AG08395 (cell line): ENCODE measurements at places on chromosomes 12 and 14.

GRCh38 chr14:34826661-34827060, 48.5 kb downstream of the BAZ1A start:
- DNase-seq = peak; percentile 48

GRCh38 chr14:99574099-99574880, 29.7 kb downstream of the CCDC85C start:
- no peak for DNase-seq

DNA sequence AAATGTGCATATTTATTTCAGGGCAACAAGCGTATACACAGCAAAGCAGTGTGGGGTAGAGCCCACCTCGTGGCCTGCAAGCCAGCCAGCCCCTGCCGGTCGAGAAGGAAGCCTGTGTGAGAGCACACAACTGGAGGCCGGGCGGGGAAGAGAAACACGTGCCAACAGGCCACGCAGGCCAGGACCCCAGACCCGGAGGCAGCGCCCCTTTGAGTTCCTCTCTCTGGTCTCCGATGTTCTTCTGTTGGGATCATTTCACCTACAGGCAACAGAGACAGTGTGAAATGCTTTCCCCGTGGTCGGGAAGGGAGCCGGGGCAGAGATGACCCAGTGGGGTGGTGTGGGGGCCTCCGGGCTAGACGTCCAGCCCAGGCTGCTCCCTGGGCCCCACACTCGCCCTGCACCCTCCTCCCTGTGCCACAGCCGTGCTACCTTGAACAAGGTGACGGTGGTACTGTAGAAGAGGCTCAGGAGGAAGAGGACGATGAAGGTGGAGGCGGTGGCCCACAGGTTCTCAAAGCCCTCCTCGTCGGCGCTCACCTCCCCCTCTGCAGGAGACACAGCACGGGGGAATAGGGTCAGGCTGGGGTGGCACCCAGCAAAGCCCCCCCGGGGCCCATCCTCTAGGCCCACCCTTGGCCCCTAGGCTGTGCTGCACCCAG, 325.5 kb downstream of the TMEM121 start:
- no peak for DNase-seq

DNA sequence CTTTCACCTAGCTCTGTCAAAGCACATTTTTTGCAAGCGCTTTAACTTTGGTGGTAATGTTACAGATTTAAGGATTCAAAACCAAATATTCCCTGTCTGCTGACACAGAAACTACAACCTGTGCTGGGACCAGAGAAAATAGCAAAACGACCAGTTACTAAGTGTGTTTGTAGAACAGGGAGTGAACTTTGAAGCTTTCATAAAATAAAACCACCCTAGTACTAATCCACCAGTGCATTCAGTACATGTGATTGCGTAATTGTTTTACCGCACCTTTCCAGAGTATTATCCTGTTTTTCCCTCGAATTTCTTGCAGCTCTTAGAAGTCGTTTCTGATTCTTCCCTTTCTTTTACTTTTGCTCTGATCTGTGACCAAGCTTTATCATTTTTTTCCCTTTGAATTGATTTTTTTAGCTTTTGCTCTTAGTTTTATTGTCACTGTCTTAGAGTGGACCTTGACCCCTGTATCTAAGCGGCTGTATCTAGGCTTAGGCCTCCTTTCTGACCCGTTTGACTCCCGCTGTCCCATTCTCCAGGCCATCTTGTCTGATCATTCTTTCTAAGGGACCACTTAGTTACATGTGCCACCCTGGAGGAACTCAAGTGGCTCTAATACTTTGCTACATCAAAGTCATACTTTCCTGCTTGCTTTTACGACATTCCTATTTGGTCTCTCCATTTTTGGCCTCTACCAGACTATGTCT, 429.4 kb downstream of the PCNX1 start:
- DNase-seq = no peak

- DNase-seq = no peak
Measured at GRCh38 chr12:79527473-79527872, 163.3 kb downstream of the PAWR start.

DNA sequence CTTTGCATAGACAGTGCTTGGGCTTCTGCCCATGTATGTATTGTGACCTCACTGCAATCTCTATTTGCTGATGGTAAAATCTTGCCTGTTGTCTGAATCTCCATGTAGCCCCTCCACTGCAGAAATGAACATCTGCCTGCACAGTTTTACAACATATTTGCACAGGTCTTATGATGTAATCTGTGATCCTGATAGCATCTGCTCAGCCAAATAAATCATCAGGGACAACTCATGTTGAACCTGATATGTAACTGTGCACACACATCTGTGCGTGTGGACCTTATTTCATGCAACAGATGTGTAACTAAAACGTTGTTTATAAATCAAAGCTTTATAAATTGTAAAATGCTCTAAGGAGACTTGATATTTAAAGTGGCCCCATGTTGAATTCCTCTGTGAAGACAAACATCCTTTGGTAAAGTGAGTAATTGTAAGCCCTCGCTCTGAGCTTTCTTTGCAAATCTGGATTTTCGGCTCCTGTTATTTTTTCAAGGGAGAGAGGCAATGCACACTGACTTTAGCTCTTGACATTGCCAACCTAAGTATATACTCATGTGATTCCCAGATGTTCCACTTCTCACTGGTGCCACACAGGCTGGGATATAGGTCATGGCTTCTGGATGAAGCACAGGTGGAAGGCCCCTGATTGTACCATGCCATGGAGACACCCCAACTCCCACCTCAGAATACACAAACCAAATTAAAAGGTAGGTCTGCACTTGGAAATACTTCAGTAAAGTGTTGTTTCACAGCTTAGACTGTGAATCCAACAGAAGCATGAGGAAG, 371.3 kb downstream of the GRIN2B start:
- DNase-seq = no peak

- DNase-seq = no peak
Measured at GRCh38 chr12:11431486-11431885, 36.1 kb upstream of the PRB2 start.

DNA sequence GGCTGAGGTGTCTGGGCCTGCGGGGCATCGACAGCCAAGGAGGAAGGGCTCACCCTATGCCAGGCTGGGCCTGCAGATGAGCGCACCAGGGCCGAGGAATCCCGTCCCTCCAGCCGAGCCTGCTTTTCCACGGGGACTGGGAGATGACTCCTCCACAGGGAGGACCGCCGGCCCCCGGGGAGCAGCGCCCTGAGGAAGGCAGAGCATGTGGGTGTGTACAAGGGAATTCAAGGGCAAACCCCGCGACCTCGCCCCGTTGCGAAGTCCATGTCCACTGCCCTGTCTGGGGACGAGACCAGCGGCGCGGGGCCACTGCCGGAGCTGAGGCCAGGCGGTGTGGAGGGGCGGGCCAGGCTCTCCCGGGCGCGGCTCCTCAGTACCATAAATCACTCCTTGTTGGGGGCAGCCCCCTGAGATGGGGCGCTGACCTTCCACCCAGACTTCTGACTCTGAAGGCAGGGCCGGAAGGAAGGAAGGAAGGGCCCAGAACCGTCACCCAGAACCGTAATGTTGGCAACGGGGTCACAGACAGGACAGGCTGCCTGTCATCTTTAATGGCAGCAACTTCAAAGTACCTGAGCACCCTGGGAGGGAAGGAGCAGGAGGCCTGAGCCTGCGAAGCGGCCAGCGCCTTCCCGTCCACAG, 52.5 kb downstream of the RNF34 start:
- peak; percentile 67 for DNase-seq
